ENCODE measurements at places on chromosomes 7 and 10. TPM values are rescaled to one million over a fixed set of nuclear protein-coding genes. Genes with fewer than 3 reads are reported as not detected.

- DNase-seq: no peak
Measured at GRCh38 chr7:84364708-84365107, 170.1 kb upstream of the SEMA3A start.

MCMBP gene
- polyA plus RNA-seq: 39.6 TPM

DNA sequence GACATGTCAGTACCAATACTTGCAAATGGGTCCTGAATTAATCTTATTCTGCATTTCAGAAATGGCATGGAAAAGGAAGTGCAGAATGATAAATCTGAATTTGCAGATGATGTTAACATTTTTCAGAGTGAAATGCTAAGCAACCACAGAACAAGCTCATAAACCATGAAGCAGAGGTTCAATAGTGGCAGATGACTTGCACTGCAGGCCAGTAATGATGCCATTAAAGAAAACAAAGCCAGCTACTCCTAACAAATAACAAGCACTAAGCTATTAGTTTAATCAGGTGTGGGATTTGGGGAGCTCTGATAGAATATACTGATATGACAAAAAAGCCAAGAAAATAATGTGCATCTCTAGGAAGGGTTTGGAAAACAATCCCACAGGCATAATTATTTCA is 85.4 kb downstream of the FAM13C start:
- no peak for DNase-seq

MACROH2A2 gene
- polyA plus RNA-seq: 52.0 TPM

SPACDR gene
- polyA plus RNA-seq: 1.4 TPM

- no peak for DNase-seq
Measured at GRCh38 chr7:50397320-50397970, 52.7 kb downstream of the FIGNL1 start.
